Astrocyte of the spinal cord (primary cell): ENCODE measurements at places on chromosomes 4 and X.
A peak's percentile ranks its signal among the peaks of the same experiment; 100 is the strongest.

DNA sequence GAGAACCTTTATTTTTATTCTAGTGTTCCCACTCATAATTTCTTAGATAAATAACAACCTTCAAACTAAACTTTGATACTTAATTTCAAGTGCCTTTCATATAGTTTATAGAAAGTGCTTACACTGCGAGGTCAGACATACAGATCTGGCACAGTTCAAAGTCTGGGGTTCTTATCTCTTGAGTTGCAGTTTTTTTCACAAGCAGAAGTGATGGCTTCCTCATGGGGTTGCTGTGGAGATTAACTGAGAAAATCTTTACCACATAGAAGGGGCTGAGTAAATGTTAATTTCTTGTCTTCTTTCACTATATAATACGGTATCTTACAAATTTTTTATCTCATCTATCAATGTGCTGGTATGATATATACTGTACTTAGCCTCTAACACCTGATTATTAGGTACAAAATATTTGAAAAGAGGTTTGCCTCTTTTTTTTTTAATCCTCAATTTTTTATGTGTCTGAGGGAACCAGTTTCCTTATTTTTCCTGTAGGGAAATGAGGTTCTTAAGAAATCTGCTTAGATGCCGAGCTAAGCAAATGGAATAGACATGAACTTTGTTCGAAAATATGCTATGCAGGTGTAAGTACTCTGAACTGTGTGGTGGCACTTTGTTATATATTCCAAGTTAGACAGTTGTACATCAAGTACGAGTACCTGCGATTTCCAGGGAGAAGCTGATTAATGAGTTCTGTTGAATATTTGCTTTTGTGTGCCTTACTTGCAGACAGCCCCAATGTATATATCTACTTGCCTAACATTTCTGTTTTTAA, 3.3 kb downstream of the ING2 start:
- DNase-seq, result no peak

DNA sequence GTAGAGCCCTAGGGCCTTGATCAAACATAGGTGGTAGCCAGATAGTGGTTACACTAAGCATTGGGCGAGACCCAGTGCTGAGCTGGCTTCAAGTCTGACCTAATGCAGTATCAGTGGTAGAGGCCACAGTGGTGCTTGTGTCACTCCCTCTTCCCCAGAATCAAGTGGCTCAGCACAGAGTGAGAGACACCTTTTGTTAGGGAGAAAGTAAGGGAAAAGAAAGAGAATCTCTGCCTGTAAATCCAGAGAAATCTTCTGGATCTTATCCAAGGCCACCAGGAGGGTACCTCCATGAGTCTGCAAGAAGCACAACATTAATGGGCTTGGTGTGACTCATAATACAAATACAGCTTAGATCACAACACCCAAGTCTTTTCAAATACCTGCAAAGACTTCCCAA, 117.7 kb upstream of the SLC6A14 start:
- peak; percentile 17 for DNase-seq

DNA sequence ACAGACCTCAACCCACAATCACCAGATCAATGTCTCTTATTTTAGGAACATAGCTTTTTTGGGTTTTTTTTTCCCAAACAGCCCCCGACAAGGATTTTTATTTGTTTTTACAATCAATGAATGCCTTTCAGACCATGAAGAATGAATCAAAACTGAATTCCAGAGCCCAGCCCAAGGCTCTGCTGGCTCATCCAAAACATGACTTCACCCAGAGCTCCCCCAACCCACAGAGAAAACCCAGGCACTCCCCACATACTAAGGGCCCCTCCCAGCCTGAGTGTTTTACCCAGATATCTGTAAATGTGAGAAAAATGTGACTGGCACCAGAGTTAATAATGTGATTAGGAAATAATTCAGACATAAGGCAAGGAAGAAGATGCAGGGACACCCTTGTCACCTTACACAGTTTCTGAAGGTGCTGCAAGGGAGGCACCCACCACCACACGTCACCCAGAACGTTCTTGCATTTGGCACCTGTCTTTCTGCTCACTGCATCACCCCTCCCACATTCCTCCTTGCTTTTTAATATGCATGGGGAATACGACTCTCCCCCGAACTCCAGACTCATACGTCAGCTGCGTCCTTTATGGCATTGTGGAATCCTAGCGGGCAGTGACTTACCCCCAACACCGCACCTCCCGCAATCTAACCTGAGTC, 47.8 kb upstream of the C4orf50 start:
- no peak for DNase-seq

GRCh38 chr4:91485415-91485814, 818.4 kb upstream of the GRID2 start:
- DNase-seq, result no peak

GRCh38 chrX:118355225-118355920, 9.5 kb downstream of the WDR44 start:
- no peak for DNase-seq

- DNase-seq, result peak; percentile 33
These were observed 182.5 kb upstream of the NPY2R start for GRCh38 chr4:155025762-155026457.
